ENCODE measurements at places on chromosomes 11 and 22. TPM values are rescaled to one million over a fixed set of nuclear protein-coding genes. Genes with fewer than 3 reads are reported as not detected.

The OR5T1 gene
- total RNA-seq, result not detected

The RNF169 gene
- total RNA-seq, result 15.9 TPM

The TBX1 gene
- total RNA-seq, result not detected

The PSMA1 gene
- total RNA-seq, result 119 TPM

The B3GAT1 gene
- total RNA-seq, result under 0.01 TPM

The KCNK4 gene
- under 0.01 TPM for total RNA-seq

The TSKU gene
- total RNA-seq, result 0.27 TPM

DNA sequence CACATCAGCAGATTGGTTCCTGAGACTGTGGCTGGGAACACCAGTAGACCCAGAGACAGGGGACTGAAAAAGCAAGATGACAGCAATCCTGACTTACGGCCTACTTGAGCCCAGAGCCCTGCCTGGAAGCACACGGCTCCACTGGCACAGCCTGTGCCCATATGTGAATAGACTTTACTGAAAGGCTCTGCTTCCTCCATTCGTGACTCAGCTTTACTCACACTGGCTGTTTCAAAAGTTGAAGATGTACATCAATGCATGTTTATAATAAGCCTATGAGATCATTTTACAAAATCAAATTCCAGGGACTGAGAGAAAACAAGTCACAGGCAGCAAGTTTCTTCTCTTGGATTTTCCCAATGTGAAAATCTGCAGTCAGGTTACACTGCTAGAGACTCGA lies 134.6 kb upstream of the TEAD1 start:
- no peak for DNase-seq

- DNase-seq, result no peak
These were observed 54.9 kb downstream of the CD82 start for GRCh38 chr11:44620328-44620725.

DNA sequence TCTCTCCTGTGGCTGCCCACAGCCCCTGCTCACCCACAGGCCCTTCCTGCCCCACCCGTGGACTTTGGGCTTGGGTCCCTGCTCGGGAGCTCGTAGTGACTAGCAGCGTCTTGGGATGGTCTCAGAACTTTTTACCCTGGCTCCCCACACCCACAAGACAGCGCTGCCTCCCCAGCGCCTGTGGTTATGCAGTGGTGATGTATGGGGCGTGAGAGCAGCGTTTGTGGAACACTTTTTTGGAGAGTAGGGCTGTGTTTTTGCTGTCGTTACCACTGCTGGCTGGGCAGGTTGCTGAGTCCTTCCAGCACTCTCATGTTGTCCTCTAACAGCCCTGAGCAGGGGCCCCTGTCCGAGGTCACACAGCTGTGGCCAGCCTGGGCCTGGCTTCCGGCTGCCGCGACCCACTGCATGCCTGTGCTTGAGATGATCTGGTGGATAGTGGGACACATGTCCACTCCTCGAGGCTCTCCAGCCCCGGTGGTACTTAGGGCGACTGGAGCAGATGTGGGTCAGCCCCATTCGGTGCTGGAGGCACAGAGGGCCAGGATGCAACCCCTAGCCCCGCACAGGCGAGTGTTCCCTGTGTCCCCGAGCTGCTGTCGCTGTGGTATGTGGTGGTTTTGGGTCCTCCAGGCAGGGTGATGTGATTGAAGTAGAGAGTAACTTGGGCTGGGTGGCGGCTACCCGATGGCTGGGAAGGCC lies 7.1 kb upstream of the GRAMD4 start:
- DNase-seq, result no peak

GRCh38 chr22:20866736-20867135 lies 7.9 kb downstream of the SNAP29 start:
- no peak for DNase-seq

DNA sequence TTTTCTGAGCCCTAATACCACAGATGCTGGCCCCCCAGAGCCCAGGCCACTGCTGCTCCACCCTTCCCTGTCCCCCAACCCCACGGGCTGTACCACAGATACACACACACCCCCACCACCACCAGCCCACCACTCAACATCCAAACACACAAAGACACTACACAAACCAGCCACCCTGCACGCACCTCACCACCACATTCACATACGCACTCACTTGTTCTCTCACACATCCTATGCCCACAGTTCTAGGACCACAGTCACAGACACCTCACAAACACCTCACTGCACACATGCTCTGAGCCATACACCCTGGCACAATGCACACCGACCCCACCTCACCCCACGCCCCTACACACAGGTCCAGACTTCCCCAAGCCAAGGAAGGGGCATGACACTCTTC lies 22.5 kb upstream of the OAF start:
- no peak for DNase-seq

DNA sequence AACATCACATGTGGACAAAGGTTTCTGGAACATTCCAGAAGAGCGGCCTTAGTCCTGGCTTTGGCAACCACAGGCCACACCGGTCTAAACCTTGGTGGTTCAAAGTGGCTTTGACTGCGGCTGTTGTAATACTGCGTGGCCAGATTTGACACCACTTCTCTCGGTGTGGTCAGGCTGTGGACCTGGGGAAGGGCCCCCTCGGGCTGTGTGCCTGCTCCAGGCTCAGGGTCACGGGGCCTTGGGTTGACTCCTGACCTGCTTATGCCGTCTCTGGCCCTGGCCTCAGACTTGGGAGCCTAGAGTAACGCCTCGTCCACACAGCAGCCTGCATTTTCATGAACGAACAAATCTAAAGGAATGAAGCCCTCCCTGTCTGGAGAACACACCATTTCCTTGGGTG lies 118.0 kb downstream of the PHF21B start:
- DNase-seq, result no peak

DNA sequence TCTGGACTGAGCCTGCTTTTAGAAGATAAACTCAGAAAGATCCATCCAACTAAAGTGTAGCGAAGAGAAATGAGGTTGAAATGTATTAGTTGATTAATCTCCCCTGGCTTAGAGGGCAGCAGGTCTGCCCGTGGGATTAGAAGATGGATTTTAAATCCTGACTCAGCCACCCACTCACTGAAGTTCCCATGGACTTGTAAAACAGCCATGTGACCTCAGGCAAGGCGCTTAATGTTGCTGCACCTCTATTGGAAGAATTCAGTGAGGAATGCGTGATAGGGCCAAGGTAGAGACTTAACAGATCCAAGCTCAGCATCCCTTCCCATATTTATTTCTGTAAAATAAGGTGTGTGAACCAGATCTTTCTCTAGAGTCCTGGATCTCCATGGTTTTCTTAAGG lies 45.1 kb upstream of the ELF5 start:
- DNase-seq, result no peak

DNA sequence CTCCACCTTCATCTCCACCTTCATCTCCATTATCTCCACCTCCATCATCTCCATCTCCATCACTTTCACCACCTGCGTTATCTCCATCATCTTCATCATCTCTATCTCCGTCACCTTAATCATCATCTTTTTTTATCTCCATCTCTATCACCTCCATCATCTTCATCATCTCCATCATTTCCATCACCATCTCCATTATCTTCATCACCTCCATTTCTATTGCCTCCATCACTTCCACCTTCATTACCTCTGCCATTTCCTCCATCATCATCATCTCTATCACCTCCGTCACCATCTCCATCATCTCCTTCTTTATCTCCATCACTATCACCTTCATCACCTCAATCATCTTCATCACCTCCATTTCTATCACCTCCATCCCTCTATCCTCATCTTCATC lies 573.5 kb downstream of the TBC1D22A start:
- DNase-seq, result no peak

GRCh38 chr11:33185756-33186155 lies 24.5 kb upstream of the CSTF3 start:
- DNase-seq, result no peak

DNA sequence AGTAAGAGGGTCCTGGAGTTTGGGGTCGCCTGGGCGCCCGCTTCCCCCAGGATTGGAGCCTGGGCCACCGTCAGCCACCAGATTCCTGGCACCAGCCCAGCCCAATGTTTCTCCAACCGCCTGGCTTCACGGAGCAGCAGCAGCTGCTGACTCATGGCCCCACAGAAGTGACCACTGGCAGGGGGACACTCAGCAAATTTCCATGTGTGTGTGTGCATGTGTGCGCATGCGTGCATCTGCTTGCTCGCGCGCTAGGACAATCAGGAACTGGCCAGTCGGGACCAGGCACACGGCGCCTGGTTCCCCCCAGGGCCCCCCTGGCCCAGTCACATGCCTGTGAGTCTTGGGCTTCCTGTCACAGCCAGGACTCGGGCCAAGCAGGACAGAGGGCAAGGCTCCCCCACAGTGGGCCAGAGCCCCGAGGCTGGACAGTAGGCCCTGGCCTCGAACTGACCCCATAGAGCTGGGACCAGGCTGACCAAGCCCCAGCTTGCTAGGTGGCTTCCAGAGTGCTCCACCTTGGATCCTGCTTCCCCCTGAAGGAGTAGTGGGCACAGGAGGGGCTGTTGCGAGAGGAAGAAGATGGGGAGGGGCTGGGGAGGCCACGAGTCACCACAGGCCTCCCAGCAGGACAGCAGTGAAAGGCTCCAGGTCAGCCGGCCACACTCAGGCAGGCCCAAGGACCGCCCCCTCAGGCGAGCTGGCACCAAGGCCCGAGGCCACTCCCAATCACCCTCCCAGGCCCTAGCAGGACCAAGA lies 3.2 kb downstream of the CTSD start:
- no peak for DNase-seq

DNA sequence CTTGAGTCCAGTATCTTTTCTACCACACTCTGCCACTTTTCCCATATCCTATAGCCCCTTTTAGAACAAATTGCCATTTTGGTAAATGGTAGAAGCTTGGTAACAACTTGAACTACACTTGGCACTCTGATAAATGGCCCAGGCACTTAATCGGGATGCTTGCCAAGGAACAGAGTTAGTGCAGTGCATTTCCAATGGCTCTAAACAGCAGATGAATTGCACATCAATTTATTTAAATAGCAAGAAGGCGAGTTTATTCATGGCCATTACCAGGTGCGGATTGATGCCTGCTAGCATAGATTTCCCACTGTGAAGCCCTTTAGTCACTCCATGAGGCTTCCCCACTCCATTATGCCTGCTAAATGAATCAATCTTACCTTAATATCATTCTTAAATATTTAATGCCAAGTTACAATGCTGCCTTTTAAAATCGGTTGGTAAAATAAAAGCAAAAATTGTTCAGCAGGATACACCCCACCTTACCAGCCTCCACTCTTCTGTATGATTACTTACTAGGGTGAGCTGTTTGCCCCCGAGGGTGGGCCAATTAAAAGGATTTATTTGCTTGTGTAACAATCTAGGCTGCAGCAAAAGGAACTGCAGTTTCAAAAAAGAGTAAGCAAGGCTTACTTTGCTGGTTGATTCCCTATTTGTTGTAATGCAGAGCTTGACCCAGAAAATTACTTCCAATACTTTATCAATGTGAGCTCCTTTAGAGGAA lies 136.0 kb upstream of the ARHGAP42 start:
- no peak for DNase-seq

- DNase-seq, result no peak
These were observed 51.6 kb downstream of the CLMP start for GRCh38 chr11:123143476-123143875.

DNA sequence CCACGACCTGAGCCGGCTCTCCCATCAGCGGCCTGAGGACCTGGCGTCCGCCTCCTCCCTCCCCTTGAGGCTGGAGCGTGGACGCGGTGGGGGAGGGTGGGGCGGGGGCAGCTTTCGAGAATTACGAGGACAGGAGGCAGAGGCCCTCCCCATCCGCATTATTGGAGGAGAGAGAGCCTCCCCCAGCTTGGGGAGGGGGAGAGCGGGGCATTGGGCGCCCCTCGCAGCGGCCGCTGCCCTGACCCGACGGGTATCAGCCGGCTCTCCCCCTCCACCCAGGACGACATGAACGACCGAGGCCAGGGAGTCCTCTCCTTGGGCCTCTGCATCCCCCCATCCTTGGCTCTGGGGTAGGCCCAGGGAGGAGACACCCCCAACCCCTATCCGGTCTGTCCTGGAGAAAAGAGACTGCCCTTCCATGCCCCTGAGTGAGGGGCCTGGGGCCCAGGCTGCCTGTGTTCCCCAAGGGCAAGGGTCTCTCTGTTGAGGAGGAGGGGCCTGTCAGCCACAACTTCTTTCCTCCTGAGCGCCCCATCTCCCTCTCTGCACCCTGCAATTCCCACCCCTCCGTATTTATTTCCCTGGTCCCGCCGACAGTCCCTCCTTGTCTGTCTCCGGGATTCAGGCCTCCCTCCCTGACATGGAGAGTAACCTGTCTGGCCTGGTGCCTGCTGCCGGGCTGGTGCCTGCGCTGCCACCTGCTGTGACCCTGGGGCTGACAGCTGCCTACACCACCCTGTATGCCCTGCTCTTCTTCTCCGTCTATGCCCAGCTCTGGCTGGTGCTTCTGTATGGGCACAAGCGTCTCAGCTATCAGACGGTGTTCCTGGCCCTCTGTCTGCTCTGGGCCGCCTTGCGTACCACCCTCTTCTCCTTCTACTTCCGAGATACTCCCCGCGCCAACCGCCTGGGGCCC lies 495 bp downstream of the GPR137 start:
- peak; percentile 45 for DNase-seq

- DNase-seq, result no peak
These were observed 117.5 kb upstream of the RRM1 start for GRCh38 chr11:3977078-3977477.

DNA sequence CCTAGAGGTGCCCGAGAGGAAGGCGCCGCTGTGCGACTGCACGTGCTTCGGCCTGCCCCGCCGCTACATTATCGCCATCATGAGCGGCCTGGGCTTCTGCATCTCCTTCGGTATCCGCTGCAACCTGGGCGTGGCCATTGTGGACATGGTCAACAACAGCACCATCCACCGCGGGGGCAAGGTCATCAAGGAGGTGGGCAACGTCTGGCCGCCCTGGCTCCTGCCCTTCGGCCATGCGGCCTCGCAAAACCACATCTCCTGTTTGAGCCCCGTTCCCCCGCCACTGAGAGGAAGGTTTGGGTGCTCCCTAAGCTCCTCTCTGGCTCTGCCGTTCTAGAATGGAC lies 3.4 kb downstream of the SLC17A6 start:
- no peak for DNase-seq

- DNase-seq, result peak; percentile 50
These were observed 61.9 kb downstream of the MED15 start for GRCh38 chr22:20569059-20570058.

DNA sequence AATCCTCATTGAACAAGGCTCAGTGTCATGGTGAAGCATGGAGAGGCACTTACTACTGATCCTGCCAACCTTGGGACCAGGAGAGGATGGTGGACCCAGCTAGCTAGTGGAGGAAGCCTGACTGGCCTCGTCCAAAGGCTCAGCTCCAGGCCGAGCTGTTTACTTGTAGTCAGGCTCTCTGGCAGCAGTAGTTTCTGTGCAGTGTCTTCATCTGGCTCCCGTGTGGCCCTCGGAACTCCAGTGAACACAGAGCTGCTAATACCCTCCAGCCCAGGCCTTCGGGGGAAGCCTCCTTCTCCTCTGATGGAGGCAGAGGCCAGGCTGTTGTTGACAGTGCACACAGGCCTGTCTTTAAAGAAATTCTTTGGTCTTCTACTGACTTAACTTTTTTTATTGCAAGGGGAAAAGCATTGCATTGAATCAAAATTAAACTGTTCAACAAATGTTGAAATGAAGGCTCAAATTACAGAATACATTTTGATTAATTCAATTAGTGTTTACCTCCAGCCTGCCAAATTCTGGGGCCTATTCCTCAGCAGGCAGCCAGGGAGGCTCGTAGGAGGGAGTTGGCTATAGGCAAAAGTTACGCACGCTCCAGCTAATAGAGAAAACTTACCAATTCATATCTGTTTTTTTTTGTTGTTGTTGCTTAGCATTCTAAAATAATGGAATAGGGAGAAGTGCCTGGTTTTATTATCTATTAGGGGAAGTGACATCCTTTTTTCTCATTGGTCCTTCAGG lies 18.8 kb downstream of the PPFIBP2 start:
- DNase-seq, result no peak
